Activated CD4-positive, alpha-beta T cell treated with anti-CD3 and anti-CD28 coated beads, Interleukin-2, amount 50 U/mL, for 4 hours (primary cell): ENCODE measurements at places on chromosomes 2 and 18.

DNA sequence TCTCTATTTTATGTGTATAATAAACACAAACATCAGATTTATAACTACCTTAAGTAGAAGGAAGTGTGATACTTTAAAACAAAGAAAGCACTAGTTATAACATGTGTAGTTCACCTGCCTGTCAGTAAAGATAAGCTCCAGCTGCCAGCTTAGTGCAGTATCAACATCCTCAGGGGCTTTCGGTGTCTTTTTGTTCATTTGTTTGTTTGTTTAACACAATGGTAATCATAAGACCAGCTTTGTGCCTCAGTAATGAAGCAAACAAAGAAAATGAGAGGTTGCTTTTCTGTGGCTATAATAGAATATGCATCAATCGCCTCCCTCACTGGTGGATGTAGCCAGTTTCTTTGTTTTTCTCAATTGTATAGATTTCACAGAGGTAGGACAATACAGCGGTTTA is 1499.0 kb upstream of the TMEFF2 start:
- no peak for DNase-seq

GRCh38 chr2:212863185-212863588 is 288.2 kb downstream of the IKZF2 start:
- DNase-seq = peak; percentile 0

GRCh38 chr2:37394796-37395555 is 50.5 kb downstream of the QPCT start:
- no peak for DNase-seq

DNA sequence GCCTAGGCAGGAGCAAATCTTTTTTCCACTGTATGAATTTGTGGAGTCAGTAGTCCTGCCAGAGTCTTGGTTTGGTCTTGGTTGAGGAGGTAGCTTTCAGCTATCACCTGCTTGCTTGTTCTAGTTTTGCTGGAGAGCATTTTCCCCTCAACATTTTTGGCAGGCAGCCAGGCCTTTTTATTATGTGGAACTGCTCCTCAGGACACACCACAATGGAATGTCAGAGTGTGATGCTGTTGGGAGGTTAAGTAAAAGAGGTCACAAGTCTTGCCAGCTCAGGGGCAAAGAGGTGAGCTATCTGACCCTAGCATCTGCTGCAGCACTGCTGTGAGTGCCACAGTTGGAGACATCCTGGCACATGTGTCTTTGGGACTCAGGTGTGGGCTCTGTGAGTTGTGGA is 258.0 kb downstream of the CNTNAP5 start:
- DNase-seq = no peak

GRCh38 chr2:217489145-217489960 is 513.4 kb downstream of the TNS1 start:
- DNase-seq = no peak

DNA sequence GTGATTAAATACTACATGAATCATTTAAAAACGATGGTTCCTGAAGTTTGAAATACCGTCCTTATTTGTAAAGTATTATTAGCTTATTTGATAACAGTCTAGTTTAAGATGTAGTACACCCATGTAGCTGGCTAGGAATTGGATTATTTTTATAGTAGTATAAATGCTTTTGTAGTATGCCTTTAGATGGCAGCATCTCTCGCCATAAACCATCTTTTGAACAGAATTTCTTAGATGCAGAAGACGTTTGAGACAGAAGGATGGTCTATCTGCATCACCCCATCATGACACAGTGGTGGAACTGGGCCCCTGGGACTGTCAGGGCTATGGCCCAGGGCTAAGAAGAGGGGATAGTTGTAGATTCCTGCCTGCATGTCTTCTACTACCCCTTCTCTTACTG is 152.7 kb downstream of the WDSUB1 start:
- DNase-seq = no peak

DNA sequence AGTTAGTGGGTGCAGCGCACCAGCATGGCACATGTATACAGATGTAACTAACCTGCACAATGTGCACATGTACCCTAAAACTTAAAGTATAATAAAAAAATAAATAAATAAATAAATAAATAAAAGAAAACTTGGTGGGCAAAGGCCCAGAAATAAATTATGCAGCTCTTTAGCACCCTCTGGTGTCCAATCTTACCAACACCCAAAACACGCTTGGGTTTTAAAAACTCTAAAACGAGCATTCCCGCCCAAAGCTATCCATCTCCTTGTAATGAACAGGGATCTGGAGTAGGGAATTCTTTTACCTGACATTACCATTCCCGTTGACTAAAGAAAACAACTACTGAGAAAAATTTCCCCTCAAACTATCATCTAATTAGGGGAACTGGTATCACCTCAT is 2005.9 kb upstream of the CELF4 start:
- DNase-seq = no peak

DNA sequence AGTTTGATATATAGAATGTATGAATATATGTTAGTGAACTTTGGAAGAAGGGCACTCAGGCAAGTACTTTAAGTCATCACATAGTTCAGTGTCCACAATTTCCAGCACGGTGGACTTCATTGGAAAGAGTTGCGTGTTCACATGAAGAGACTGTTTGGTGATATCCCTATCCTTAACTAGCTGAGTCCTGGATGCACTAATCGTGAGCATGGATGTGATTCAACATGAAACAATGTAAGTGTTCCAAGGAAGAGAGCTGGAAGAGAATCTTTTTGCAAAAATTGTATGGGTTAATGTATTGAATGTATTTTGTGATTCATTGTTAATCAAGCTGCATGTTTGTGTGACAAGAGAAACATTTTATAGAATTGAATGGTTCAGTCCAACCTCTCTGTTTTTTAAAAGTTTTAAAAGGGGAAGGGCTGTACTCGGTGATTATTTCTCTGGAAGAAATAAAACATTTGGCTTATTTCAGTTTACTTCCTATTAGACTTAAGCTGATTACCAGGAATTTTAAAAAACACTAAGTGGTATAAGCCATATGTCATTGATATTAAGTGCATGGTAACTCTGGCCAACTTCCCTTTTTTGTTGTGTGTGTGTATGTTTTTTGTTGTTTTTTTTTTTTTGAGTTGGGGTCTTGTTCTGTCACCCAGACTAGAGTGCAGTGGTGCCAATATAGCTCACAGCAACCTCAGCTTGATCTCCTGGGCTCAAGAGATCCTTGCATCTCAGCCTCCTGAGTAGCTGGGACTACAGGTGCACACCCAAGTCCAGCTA is 8.6 kb downstream of the XRCC5 start:
- DNase-seq = no peak

DNA sequence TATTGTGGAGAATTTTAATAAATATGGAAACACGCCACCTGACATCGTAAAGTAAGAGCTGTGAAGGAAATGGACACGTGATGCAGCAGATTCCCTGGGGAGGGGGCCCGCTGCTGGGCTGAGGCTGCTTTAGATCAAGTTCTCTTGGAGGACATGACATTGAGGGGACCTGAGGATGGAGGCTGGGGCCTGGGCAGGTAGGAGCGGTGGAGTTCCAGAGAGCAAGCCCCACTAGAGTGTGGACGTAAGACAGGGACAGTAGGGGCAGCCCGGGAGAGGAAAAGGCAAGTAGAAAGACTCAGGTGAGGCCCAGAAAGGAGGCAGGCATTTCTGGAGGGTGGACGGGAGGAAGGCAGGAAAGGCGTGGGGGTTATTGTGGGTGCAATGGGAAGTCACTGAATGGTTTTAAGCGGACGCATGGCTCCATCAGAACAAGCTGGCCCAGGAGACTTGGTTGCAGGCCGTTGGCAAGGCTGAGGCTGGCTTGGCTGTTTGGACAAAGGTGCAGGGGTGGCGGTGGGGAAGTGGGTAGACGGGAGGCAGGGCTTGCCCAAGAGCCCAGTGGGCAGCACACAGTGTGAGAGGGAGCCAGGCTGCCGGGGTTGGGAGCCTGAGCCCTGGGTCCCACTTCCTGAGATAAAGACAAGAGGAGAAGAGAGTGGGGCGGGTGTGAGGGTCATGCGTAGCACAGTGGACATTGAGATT is 15.7 kb downstream of the SIGLEC15 start:
- DNase-seq = no peak

DNA sequence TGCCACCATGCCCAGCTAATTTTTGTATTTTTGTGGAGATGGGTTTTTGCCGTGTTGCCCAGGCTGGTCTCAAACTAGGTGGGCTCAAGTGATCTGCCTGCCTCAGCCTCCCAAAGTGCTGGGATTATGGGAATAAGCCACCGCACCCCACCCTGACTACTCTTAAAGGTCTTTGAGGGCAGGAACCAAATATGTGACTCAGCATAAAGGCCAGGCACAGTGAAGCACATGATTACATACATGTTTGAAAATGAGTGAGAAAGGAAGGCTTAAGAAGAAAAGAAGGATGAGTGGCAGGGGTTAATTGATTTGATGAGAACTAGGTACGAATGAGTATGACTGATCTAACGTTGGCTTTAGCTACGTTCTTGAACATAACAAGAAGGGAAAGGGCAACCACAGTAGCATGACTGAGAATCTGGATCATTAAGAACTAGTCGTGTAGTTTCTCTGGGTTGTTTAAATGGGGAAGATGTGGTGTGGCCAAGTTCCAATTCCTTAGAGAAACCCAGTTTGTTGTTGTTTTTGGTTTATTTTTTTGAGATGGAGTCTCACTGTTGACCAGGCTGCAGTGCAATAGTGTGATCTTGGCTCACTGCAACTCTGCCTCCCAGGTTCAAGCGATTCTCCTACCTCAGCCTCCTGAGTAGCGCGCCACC is 6.8 kb downstream of the RESP18 start:
- DNase-seq = no peak
